NCI-H1694 (cell line): ENCODE measurements at places on chromosomes 6 and 20.

DNA sequence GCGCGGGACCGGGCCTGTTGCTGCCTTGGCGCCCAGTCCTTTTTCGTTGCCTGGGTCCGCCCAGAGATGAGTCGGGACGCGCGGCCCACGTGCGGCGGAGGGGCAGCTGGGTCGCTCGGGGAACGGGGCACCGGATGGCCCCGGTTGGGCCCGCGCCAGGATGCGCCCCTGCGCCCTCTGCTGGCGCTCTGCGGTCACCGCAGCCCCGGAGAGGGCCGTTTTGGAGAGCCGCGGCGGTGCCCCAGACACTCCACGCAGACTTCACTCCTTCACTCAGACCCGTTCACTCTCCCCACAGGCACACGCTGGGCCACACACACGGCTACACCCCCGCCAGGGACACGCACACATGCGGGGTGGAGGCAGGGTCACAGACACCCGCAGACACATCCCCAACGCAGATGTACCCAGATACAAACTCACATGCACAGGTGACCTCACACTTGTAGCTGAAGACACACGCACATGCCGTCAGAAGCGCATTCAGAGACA is 38.8 kb downstream of the SRC start:
- no peak for DNase-seq

DNA sequence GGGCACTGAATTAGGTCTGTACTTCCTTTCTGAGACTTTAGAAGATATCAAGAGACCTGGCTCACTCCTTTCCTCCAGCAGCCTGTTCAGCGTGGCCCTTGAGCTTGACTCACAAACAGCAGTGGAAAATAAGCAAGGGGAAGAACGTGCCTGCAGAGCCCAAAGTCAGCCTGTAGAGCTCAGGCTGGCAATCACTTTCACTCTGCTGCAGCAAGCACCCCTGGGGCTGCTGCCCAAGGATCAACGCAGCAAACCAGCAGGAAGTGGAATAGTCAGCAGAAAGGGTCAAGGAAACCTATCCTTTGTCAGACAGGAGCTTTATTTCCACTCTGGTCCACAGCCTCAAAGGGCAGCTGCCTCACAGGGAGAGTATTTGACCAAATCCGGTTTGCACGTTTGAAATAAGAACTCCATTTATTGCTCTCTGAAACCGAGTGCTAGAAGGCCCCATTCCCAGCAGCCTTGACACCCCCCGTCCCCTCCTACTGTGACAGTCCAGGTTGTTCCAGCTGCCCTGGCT is 77.4 kb downstream of the PRDM1 start:
- no peak for DNase-seq

GRCh38 chr6:112198582-112198981 is 55.8 kb downstream of the LAMA4 start:
- DNase-seq: no peak

DNA sequence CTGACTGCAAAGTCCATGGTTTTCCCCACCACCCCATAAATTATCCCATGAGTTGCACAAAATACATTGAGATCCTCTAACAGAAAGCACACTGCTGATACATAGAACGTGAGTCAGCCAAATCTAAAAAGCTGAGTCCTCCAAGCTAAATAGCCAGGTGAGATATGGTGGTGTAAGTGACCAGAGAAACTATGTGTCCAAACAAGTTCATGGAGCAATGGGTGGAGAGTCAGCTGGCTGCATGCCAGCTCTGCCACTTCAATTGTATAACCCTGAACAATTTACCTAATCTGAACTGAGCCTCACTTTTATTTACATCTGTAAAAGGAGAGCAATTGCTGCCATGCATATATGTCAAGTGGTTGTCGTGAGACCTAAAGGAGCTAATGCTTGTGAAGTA is 9.7 kb downstream of the SNAP25 start:
- no peak for DNase-seq

DNA sequence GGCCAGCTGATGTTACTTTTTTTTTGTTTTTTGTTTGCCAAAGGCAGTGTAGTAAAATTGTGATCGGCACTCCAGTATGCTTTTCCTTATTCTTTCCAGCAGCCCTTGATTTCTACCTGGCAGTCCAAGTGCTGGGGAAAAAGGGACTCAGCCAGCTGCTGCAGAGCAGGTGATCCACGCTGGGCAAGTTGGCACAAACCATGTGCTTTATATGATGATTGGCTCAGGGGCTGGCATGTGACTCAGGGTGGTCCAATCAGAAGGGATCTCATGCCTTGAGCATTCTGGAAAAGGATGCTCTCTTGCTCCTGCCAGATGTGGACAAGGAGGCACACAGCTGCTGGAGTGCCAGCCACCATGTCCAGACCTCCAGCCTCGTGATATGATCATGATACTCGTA is 54.5 kb downstream of the SULF2 start:
- no peak for DNase-seq

DNA sequence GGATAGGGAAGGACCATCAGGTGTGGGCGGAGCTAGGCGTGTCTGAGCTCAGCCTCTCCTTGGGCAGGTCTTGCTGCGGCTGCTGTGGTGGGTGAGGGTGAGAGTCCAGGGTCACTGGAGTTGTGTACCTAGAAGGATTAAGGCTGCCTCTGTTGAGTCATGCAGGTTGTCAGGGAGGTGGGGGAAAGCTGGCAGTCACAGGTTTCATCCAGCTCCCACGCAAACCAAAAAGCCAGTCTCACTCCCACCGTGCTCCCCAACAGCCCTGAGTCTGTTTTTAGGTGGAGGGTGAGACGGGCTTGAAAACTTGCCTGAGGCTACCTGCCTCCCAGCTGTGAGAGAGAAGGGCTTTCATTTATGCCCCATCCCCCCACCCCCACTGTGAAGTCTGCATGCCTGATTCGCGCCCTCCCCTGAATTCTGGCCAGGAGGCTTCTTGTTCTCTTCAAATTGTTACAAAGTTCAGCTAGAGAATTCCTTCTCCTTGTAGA is 161.5 kb downstream of the MYLK4 start:
- DNase-seq: no peak

DNA sequence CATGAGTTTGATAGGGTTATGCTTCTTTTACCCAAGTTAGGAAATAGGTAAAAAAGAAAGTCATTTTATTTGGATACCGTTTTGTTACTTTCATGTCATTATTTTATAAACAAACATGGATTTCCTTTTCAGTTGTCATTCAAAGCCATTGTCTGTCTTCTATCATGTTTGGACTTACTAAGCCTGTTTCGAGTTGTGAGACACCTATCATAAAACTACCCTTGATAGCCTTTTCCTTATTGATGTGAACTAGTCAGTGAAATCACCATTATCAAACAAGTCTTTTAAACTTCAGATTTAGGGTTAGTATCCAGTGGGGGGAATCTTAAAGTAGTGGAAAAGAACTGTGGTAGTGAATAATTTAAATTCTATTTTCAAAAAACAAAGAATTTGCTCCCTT is 85.0 kb upstream of the KIF25 start:
- no peak for DNase-seq

DNA sequence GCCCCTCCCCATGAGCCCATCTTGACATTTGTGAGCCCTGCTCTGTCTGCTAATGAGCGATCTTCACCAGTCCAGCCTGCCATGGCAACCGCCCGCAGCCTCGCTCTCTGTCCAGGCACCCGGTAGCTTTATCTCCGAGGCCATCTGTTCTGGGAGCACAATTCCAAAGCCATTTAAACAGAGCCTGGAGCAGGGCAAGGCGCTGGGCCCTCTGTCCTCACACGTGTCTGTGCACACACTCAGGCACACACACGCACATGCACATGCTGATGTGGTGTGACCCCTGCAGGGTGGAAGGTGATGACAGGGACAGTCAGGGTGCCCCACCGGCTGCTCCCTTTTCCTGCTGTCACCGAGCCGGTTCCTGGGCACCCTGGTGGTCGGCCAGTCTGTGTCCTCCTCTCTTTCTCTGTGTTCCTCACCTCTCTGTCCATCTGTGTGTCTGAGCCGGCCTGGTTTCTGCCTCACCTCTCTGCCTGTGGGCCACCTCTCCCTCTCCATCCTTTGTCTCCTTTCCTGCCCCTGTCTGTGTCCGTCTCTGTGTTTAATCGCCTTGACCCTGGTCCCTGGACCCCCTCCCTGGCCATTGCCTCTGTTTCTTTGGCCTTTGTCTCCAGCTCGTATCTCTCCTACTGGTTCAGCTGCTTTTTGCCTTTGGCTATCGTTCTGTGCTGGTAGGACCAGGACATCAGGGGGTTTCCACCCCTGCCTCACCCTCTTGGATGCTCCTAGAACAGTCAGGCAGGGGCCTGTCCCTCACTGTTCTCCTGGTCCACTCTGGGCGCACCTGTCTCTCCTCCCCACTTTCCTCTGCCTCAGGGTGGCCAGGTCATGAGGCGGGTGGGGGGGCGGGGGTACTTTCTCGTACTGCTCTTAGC is 8.8 kb upstream of the MYT1 start:
- DNase-seq: no peak

GRCh38 chr20:62381842-62382241 is 5.1 kb upstream of the RPS21 start:
- DNase-seq: no peak

GRCh38 chr6:17621003-17621402 is 20.9 kb downstream of the FAM8A1 start:
- DNase-seq: no peak

DNA sequence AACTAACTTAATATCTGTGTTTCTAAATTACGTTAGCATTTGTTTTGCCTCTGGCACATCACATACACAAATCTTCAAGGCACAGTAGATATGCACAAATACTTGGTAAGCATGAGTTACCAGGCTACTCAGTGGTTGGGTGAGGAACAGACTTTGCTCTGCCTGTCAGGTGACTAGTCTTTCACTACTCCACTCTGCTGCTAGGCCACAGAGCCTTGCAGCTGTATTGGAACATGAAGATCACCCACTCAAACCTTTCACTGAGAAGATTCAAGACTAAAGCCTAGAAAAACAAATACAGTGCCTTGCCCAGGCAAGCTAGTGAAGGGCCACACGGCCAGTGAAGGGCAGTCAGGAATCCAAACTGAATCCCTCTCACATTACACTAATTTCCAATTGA is 47.0 kb downstream of the DTNBP1 start:
- DNase-seq: no peak

GRCh38 chr6:73487473-73487872 is 25.9 kb downstream of the MTO1 start:
- DNase-seq: no peak
